ENCODE measurements at places on chromosomes 3 and 15.

DNA sequence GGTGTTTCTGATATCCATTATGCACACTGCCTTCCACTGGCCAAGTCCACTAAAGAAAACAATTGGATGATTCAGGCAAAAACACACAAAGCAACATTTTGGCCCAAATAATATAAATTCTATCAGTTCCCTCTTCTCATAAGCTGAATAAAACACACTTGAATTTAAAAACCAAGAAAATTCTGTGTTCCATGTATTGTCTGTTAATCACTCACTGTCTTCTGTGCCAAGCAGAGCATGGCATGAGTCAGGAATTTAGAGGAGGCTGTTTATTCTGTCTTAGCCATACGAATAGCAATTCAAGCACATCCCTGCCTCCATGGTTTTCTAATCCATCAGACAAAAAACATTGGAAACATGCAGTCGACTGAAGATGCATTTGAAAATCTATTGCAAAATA, 215.6 kb upstream of the UMPS start:
- no peak for DNase-seq

DNA sequence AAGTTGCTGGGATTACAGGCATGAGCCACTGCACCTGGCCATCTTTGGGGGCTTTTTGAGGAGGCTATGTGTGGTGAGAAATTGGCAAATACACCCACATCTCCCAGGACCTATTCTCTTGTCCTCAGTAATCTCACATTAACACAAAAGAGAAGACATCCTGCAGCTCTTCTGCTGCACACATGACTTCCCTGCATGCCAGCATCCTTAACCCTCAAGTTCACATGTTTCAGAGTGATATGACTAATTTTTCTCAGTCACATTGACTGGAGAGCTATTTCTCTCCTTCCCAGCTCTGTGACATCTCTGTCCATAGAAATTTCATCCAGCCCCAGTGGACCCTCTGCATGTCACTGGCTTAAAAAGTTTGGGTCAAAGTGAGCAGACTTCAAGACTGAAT, 1.9 kb upstream of the SKIC8 start:
- DNase-seq, result no peak

- peak; percentile 41 for DNase-seq
These were observed 10.5 kb upstream of the ANO10 start for GRCh38 chr3:43632269-43632733.

DNA sequence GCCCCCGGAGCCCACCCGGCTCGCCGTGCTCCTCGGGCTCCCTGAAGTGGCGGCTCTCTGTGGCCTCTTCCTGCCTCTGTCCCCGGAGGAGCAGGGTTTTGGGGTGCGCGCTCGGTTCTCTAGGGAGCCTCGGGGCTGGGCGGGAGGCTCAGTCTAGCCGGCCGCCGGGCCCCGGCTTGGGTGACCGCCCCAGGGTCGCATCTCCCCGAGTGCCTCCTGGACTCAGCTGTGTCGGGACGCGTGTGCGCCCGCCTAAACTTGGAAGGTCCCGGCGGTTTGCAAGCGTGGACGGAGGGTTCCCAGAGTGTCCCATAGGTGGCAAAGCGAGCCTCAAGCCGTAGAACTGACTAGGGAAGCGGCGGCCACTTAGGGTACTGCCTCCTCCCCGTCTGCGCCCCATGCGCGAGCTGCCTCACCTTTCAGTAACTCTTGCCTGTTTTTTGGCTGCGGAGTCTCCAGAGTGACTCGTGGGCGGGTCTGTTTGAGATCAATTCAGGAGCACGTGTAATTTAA, 601 bp downstream of the ACTL6A start:
- peak; percentile 49 for DNase-seq

- DNase-seq, result no peak
These were observed 12.4 kb downstream of the PIF1 start for GRCh38 chr15:64813075-64813474.

DNA sequence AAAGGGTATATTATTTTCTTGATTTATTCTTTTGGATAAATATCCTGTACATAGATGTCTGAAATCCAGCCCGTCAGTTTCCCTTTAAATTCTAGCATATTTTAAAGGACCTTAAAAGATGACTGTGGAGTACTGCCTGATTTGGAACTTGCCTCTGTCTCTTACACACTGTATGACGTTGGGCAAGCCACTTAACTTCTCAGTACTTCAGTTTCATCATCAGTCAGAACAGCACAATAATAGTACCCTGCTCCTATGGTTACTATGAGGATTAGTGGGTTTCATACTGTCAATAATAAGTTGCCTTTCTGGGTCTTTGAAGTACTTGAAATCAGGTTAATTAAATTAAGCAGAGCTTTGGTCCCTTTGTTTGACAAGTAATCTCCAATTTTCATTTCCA, 374.3 kb downstream of the TIGIT start:
- DNase-seq, result no peak

DNA sequence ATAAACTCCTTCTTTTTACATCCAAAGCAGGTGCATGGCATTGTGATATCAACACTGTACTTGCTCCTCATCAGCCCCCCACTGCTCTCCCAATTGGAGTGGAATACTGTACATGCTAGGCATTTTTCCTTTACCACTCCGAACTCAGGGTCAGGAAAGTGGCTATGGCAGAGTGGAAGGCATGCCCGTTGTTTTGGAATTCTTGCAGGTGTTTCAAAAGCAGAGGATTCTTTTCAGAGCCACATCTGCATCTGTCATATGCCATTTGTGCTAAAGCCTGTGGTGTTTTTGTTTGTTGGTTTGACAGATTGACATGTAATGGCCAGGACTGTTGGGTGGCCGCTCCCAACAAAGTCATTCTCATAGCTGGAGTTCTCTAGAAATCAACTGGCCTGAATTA, 41.7 kb downstream of the SOX2 start:
- no peak for DNase-seq

DNA sequence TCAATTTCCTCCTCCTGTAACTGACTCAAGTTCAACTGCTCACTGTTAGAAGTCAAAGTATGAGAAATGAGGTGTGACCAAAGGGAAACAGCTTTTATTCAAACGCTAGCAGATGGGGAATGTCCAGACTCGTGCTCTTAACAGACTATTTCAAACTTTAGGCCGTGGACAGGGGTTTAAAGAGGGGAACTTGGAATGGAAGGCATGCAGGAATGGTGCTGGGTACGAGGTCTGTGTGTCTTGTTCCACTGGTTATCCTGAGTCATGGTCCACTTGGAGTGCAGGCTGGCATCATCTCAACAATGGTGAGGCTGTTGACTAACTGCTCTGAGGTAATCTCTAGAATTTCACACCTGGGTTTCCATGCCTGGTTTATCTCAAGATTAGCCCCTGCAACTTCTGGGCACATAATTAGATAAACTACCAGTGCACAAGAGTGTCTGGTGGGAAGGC, 22.9 kb upstream of the DNAAF4 start:
- peak; percentile 49 for DNase-seq

DNA sequence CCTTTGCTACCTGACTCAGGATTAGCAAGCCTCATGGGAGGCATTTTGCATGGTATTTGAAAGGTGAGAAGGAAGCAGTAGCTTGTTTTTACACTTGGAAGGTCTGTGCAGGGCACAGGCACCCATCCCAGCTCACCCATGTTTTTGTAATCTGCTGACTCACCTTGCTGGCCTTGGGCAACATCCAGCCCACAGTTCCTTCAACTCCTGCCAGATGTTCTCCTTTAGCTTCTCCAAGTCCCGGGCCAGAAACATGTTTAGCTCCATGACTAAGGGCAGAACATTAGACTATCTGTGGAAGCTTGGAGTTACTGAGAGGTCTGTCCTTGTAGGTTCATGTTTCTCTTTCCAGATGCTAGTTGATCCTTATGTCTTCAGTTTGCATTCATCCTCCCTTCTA, 12.4 kb upstream of the ZNF770 start:
- DNase-seq, result peak; percentile 80

DNA sequence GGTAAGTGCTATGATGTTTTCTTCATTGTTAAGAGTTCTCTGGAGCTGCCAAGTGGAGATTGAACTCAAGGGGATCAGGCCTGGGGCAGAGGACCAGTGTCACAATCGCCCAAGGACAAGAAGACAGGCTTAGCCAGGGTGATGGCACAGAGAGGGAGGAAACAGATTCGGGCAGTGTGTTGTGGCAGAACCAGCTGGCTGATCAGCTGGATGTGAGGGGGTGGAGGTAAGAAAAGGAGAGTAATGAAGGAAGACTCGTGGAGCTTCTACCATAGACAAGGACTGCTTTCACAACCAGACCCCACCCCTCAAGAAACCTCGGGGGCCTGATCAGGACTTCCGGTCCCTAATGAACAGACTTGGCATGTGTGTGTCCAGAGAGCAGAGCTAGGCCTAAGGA, 60.9 kb upstream of the LINGO1 start:
- no peak for DNase-seq

- DNase-seq, result no peak
These were observed 262.3 kb upstream of the RASGRP1 start for GRCh38 chr15:38826880-38827279.

DNA sequence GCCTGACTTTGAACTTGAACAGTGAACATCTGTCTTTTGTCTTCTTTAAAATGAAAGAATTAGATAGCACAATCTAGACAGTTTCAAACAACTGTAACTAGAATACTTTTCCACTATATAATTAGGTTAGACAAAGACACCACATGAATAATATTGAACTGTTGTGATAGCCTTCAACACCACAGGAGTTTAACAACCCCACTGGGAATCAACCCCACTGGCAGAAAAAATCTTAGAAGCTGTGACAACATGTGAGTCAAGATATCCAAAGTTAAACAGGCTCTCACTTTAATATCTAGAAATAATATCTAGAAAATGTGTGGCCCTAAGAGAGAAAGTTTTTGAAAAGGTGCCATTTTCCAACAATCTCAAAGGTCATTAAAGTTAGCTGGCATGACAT, 64.4 kb upstream of the PRICKLE2 start:
- DNase-seq, result no peak

DNA sequence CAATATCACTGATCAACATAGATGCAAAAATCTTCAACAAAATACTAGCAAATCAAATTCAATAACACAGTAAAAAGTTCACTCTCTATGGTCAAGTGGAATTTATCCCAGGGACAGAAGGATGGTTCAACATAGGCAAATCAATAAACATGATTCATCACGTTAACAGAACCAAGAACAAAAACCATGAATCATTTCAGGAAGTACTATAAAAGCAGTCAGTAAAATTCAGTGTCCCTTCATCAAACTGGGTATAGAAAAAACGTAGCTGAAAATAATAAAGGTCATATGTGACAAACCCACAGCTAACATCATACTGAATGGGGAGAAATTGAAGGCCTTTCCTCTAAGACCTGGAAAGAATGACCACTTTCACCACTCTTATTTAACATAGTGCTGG, 172.1 kb downstream of the POLR2M start:
- no peak for DNase-seq

GRCh38 chr3:186955898-186956696, 25.8 kb downstream of the ST6GAL1 start:
- no peak for DNase-seq

- DNase-seq, result peak; percentile 62
These were observed 37.0 kb downstream of the ROPN1B start for GRCh38 chr3:126005951-126006350.

GRCh38 chr3:136194409-136195257, 1.5 kb downstream of the MSL2 start:
- DNase-seq, result no peak

DNA sequence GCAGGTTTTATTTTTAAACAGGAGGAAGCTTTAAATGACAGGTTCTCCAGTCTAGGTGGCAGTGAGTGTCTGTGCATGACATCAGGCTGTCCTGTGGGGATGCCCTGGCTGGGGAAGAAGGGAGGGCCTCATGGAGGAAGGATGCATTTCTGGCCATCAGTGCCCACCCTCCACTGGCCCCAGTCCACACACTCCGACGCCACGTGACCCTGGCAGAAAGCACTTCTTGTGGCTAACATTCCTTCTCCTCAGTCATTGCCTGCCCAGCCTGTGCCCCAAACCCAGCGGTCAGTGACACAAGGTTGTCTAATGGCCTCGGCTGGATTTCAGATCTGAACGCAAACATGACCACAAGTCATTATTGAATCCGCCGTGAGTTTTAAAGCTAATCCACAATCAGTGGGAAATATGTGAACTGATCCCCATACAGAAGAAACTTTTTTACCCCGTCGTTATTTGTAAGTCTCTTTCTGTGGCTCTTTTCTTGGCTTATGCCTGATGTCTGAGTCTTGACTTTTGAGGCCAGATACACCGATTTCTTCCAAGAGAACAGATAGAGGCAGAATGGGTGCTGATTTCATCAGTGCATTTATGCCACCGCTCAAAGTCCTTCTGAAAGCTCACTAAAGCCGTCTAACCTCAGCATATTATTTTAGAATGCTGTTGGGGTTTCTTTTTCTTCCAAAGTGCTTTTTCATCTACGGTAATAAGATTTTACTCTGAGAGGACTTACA, 17.3 kb upstream of the LRRK1 start:
- DNase-seq, result no peak

GRCh38 chr3:163776743-163777142, 1301.6 kb downstream of the SI start:
- DNase-seq, result no peak

- no peak for DNase-seq
These were observed 45.8 kb upstream of the DYNC1LI1 start for GRCh38 chr3:32616267-32616962.

DNA sequence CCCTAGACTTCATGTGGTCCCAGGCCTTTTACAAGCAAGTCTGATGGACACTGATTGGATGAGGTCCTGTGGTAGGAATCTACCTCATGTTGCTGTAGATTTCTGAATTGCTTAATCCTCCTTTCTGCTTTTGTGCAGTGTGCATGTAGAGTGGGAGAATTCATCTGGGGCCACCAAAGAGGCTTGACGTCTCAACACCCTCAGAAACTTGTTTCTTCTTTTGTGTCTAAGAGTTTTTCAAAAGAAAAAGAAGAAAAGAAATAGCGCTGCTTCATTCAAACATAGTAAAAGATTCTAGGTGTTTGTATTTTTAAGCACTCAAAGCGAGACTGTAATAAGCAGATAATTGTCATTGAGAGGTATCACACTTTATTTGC, 46.2 kb downstream of the NR1D2 start:
- no peak for DNase-seq

DNA sequence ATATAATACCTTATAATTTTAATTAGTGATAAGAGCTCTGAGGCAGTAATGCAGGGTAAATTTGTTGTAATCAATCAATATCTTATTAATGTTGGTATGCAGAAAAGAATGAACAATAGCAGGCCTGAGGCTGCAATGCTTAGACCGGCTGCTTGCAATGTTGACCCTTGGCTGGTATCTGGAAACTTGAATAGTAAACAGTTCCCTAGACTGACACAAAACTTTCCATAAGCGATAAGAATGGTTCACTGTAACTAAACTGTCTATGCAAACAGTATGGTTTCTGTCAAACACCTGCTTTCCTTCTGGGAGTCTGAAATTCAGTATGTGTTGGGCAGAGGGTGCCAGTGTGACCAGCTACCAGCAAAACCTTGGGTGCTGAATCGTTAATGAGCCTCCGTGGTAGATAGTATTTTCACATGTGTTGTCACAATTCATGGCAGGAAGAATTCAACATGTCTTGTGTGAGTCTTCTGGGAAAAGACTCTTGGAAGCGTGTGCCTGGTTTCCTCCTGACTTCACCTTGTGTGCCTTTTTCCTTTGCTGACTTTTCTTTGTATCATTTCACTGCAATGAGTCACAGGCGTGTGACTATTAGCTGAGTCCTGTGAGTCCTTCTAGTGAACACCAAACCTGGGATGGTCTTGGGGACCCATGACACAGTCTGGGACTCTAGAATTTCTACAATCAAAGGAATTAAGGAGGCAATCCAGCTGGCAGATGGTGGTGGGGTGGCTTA, 30.7 kb upstream of the CLRN1 start:
- no peak for DNase-seq

Data from NCI-H226 (cell line).